ENCODE measurements at places on chromosomes 2 and 18. TPM values are rescaled to one million over a fixed set of nuclear protein-coding genes. Genes with fewer than 3 reads are reported as not detected.

The IFIH1 gene
- total RNA-seq, result 25.8 TPM

- no peaks in the 10 kb centered on the region for H3K4me1 ChIP-seq
- no peak overlapping the region for H3K27ac ChIP-seq
- H3K36me3 ChIP-seq, result no peaks in the 10 kb centered on the region
- H3K27me3 ChIP-seq, result no peaks in the 10 kb centered on the region
- no peak overlapping the region for H3K4me3 ChIP-seq
These were observed 216.4 kb downstream of the NR4A2 start for GRCh38 chr2:156116113-156116512.

GRCh38 chr2:46847185-46847710, 68.4 kb downstream of the MCFD2 start:
- no peaks in the 10 kb centered on the region for H3K4me1 ChIP-seq
- H3K36me3 ChIP-seq, result no peaks in the 10 kb centered on the region
- H3K4me3 ChIP-seq, result no peak overlapping the region

DNA sequence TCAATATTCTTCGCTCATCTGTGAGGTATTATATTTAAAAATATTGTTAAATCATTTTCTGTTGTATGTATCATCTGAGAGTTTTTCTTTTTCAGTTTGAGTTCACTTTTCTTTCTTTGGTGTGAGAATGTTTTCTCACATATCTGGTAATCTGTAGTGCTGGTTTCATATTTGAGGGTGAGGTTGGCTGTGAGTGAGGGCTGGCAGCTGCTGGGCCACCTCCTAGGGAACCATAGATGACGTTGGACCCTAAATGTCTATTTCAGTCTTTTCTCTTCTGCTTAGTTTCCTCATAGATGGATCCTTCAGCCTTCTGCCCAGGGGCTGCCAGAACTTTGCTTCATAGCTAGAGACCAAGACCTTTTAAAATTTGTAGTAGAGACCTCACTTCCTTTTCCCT, 33.5 kb downstream of the MGAT5 start:
- no peak overlapping the region for H3K4me3 ChIP-seq
- H3K27ac ChIP-seq, result no peak overlapping the region
- H3K27me3 ChIP-seq, result no peaks in the 10 kb centered on the region
- no peaks in the 10 kb centered on the region for H3K36me3 ChIP-seq
- no peak for DNase-seq

DNA sequence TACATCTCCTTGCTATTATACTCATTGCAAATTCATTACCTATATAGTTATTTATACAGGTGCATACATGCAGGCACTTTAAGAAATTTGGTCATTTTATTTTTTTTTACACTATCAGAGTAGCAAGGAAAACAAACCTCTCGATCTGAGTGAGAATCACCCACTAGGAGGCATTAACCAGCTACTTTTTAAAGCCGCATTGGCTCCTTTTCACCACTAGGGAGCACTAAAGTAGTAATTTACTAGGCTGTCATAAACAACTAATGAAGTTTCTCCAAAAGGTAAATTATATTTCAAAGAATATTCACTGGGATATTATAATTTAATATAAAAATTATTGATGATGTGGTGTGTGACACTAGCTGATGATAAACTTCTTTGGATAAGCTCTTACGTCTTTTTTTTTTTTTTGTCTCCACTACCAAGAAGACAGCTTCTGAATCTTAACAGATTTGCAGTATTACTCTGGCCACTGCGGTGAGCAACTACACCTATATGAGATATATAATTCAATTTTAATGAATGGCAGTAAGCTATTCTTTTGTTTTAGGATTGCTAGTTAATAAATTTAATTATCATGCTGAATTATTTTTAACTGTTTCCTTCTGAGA, 101.9 kb downstream of the NOL4 start:
- no peaks in the 10 kb centered on the region for H3K4me1 ChIP-seq
- H3K27ac ChIP-seq, result no peak overlapping the region
- H3K27me3 ChIP-seq, result no peaks in the 10 kb centered on the region
- H3K4me3 ChIP-seq, result no peak overlapping the region
- peak; percentile 50 for DNase-seq
- H3K36me3 ChIP-seq, result no peaks in the 10 kb centered on the region

Data from Peyer's patch (tissue), 4 donors.